ENCODE measurements at places on chromosomes 7 and 10. TPM values are rescaled to one million over a fixed set of nuclear protein-coding genes. Genes with fewer than 3 reads are reported as not detected.
A peak's percentile ranks its signal among the peaks of the same experiment; 100 is the strongest.

DNA sequence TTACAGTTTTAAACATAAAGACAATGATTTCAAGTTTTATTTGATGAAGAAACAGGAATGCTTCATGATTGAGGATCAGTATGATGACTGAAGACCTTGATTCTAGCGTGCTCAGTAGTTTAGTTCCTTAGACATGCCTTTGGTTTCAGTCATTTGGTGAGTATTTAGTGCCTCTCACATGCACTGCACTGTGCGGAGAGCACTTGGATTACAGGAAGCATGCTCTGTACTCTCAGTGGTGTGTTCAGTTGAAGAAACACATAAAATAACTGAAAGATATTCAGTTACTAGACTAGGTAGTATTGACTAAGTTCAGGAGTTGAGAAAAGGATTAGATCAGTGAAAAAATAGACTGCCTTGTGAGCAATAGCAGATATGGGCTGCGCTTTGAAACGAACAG is 25.5 kb downstream of the RBM17 start:
- H3K4me3 ChIP-seq: no peak overlapping the region
- H3K27ac ChIP-seq: no peak overlapping the region
- H3K4me1 ChIP-seq: no peaks in the 10 kb centered on the region
- H3K36me3 ChIP-seq: peaks cover 23% of the 10 kb centered on the region
- H3K27me3 ChIP-seq: no peaks in the 10 kb centered on the region

GRCh38 chr10:60573336-60573735 is 183.7 kb upstream of the ANK3 start:
- H3K27me3 ChIP-seq: no peaks in the 10 kb centered on the region
- H3K27ac ChIP-seq: no peak overlapping the region
- no peaks in the 10 kb centered on the region for H3K36me3 ChIP-seq

- H3K36me3 ChIP-seq: no peaks in the 10 kb centered on the region
- H3K27me3 ChIP-seq: no peaks in the 10 kb centered on the region
- H3K4me1 ChIP-seq: peaks cover 6% of the 10 kb centered on the region
- DNase-seq: no peak
- no peak overlapping the region for H3K4me3 ChIP-seq
- H3K27ac ChIP-seq: no peak overlapping the region
These were observed 69.8 kb upstream of the PLXNA4 start for GRCh38 chr7:132646052-132646451.

- peaks cover 2% of the 10 kb centered on the region for H3K27me3 ChIP-seq
- H3K27ac ChIP-seq: no peak overlapping the region
- DNase-seq: no peak
These were observed 871 bp upstream of the CCL24 start for GRCh38 chr7:75814407-75814947.

- peaks cover 37% of the 10 kb centered on the region for H3K4me1 ChIP-seq
- H3K27me3 ChIP-seq: peaks cover 2% of the 10 kb centered on the region
- peak within 1 kb of the TSS; percentile 95 for H3K4me3 ChIP-seq
- DNase-seq: peak; percentile 61
- peak within 1 kb of the TSS; percentile 99 for H3K27ac ChIP-seq
These were observed at the start of gene DOCK1 for GRCh38 chr10:126904818-126905701. TSS of gene DOCK1 (plus strand) at chr10:126905428. CDS start at chr10:126905518, 90 bp downstream.

- no peak overlapping the region for H3K27ac ChIP-seq
- H3K27me3 ChIP-seq: no peaks in the 10 kb centered on the region
- peaks cover 6% of the 10 kb centered on the region for H3K4me1 ChIP-seq
- no peaks in the 10 kb centered on the region for H3K36me3 ChIP-seq
These were observed 115.2 kb upstream of the ADAM12 start for GRCh38 chr10:126503392-126504062.

PFKFB3 gene
- total RNA-seq: 39.3 TPM

SCRN1 gene
- 79.4 TPM for total RNA-seq

CDK13 gene
- total RNA-seq: 53.8 TPM

CPN1 gene
- not detected for total RNA-seq
